Occipital lobe (tissue), 3 donors: ENCODE measurements at places on chromosomes 13 and 19. TPM values are rescaled to one million over a fixed set of nuclear protein-coding genes. Genes with fewer than 3 reads are reported as not detected.

CEACAM3 gene
- not detected for total RNA-seq

DNA sequence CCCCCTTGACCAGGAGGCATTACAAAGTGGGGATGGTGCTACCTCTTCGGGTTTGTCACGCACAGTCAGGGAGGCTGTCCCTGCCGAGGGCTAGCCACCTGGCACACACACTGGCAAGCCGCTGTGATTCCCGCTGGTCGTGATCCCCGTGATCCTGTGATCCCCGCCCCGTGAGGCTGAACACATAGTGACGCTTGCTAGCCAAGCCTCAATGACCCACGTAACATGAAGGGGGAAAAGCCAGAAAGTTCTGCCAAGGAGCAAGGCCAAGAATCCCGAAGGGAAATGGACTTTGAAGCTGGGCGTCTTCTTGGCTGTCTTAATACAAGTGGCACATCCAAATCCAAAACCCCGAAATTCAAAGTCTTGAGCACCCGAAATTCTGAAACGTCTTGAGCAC, 13.7 kb downstream of the LDLR start:
- DNase-seq = no peak

DNA sequence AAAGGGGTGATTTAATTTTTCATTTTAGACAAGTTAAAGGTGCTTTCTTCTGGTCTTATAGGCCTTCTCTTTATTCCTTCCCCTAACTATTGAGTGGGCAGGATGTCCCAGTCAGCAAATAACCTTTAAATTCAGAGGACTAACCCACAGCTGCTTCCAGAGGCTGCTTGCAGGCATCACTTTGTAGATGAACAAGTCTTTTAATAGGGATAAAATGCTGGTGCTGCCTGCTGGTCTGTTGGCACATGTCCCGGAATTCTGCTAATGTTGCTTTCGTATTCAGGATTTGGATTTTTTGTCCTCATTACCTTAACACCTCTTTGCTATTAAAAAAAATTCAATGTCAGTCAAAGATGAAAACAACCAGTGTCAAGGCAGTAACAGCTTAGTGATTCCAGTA, 132.7 kb upstream of the KL start:
- DNase-seq = peak; percentile 23

DNA sequence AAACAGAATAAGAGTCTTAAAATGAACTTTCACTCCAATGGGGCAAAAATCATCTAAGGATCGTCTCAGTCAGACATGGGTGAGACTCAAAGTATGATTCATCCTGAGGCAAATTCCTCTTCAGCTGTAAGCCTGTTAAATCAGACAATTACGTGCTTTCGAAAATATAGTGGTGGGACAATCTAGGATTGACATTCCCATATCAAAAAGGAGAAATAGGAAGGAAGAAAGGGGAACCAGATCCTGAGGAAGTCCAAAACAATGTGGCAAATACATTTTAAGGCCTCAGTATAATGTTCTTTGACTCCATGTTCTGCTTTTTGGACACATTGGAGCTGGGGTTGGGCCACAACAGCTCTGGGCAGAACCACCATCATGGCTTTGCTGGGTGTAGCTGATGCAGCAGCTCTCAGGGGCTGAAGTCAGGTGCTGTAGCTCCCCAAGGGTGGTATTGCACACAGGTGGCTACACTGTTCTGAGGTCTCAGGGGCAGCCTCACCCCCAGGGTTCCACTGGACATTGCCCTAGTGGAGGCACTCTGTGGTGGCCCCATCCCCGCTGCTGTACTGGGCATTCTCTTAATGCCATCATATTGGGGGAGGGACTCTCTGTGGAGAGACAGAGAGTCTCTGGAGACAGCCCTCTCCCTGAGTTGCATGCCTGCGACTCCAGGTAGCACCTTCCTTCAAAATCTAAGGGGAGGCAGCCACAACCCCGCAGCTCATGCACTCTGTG, 5.7 kb upstream of the FPR3 start:
- no peak for DNase-seq

GRCh38 chr19:35355791-35356460, 2.3 kb upstream of the FFAR3 start:
- no peak for DNase-seq

KLK15 gene
- not detected for total RNA-seq

SPC24 gene
- 6.4 TPM for total RNA-seq

- DNase-seq = no peak
Observed at GRCh38 chr19:16366433-16367260, 42.0 kb downstream of the KLF2 start.
